ENCODE measurements at places on chromosomes 5 and 9.

GRCh38 chr9:74095925-74096324 is 401.2 kb upstream of the RORB start:
- DNase-seq = no peak

- DNase-seq = no peak
These were observed 227.7 kb upstream of the GRAMD2B start for GRCh38 chr5:126195410-126196100.

DNA sequence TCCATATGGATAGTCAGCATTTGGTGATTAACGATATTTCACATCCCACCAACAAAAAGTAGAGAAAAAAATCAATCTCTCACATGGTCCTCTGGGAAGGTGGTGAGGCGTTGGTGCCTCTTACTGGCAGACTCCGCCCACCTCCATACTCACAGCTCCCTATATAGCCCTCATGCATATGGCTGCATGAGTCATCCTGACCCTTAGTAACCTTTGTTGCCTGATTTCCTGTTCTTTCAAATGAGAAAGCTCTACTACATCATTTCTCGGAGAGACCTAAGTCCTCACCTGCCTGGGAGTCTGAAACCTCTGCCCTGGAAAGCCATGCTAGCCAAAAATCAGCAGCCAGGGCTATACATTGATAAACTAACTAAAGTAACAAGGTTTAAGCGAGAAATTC is 33.3 kb upstream of the ABCA1 start:
- DNase-seq = peak; percentile 78

GRCh38 chr9:8223861-8224260 is 424.3 kb upstream of the DMAC1 start:
- no peak for DNase-seq

GRCh38 chr5:26519245-26519644 is 519.1 kb downstream of the CDH9 start:
- no peak for DNase-seq

DNA sequence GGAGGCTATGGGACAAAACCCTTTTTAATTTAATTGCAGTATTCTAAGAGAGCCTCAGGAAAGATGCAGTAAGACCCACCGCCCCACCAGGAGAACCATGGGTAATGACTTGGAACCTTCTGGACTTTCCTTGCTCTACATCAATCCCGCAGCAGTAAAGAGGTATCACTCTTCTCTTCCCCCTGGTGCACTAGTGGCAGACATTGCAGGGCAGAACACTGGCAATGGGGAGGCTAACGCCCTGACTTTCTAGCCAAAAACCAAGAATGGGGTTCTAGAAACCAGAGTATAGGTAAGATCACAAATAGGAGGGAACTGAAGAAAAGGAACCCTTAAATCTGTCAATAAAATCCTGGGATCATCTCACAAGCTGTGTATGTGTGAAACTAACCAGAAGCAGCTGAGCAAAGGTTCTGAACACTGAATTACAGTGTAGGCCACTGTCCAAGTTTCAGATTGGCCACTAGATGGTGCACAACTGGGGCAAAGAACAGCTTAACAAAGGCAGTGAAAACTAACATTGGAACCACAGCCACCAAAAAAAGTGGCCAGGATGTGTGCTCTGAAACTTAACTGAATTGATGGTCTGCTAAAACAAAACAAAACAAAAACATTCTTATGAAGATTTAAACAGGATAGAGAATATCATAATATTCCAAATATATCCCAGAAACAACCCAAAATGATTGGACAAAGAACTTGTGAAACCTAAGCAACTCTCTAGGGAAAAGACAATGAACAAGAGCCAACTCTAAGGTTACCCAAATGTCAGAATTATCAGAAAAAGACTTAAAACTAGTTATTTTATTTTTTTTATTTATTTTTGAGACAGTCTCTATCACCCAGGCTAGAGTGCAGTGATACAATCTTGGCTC is 6.6 kb upstream of the FAM151B start:
- peak; percentile 14 for DNase-seq

GRCh38 chr5:61496860-61497259 is 164.8 kb downstream of the ZSWIM6 start:
- DNase-seq = no peak

DNA sequence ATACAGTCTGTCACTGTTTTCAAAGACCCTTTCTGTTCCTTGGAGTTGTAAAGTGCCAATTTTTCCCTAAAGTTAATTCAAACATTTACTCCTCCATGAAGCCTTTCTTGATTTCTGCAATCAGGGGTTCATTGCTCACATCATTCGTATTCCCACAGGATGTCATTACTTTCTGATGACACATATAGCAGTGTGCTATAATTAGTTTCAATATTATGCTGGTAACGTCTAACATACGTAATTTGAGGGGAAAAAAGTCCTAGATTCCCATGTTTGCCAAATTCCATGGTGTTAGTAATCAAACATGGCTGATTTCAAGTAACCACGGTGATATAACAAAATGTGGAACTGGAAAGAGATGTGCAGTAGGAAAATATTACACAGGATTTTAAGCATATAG is 468.2 kb upstream of the MEF2C start:
- DNase-seq = no peak

DNA sequence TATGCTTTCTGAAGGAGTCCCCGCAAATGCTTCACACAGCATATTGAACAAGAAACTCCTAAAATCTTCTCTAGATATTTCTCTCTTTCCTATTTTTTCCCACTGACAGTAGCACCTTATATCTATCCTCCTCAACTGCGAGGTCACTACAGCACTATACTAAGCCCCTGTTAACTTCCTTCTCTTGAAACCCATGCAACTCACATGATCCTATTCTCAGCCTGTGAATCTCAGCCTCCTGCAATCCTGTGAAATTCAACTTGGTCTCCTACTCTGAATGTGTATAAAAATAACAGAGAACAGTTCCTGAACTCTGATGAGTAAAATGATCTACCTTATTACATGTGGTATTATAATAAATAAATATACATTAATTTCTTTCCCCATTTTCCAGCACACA is 6.1 kb upstream of the PLGRKT start:
- DNase-seq = no peak

GRCh38 chr5:58765058-58765457 is 182.2 kb downstream of the RAB3C start:
- DNase-seq = no peak

GRCh38 chr9:32427111-32427873 is 42.8 kb downstream of the ACO1 start:
- no peak for DNase-seq

DNA sequence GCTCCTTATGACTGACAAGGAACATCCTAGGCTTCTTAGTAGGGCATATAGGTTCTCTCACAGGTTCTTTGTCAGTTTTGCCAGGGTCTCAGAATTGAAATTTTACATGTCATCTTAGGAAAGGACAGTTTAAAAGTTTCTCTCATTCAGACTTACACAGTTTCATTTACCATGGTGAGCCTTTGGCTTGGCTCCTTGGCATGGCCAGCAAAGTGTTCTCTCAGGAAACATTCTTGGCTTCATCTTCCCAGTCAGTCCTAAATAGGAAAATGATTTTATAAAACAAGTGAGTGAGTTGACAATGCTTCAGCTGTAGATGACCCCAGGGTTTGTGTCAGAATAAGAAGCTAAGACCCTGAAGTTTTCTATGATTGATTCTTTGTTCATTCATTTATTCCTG is 191.6 kb downstream of the PCSK5 start:
- no peak for DNase-seq

- DNase-seq = peak; percentile 34
These were observed 61.4 kb downstream of the FOXD1 start for GRCh38 chr5:73387149-73387591.

Data from CD4-positive, alpha-beta T cell treated with Interferon alpha-2 for 1 hour (primary cell).